Stimulated activated CD4-positive, alpha-beta T cell treated with anti-CD3 and anti-CD28 coated beads, Interleukin-15, amount 100 ng/mL, for 1 hour (primary cell): ENCODE measurements at places on chromosomes 6 and 20.

GRCh38 chr6:428047-428603 is 36.6 kb downstream of the IRF4 start:
- no peak for DNase-seq

DNA sequence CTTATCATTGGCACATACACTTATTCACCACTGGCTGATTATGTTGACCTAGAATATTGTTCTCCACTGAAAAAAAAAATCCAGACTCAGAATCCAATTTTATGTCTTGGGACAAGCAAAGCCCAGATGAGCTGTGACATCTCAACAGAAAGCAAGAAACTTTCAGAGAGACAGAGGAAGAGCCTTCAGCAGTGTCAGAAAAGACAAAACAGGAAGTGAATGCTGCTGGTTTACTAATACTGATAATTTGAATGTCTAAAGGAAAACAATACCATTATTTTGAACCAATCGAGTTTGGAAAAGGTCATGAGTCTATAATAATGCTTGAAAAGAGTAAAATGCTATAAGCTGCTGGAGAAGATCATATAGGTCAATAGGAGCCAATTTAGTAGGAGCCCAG is 179.8 kb upstream of the RIMS1 start:
- DNase-seq = no peak

DNA sequence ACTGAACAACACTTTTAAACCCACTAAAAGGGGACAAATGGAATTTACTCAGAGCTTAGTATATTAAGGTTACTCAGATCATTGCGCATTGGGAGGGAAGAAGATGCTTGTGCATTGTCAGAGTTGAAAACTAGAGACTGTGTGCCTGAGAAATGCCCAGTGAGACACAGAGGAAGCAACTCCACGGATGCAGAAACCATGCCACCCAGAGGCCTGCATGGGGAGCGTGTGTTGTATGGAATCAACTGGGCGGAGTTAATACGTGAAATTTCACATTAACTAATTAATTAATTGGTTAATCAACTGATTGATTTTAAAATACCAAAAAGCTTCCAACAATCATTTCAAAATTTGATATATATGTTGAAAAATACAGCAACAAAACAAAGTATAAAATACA is 391.6 kb downstream of the PLCB1 start:
- no peak for DNase-seq

DNA sequence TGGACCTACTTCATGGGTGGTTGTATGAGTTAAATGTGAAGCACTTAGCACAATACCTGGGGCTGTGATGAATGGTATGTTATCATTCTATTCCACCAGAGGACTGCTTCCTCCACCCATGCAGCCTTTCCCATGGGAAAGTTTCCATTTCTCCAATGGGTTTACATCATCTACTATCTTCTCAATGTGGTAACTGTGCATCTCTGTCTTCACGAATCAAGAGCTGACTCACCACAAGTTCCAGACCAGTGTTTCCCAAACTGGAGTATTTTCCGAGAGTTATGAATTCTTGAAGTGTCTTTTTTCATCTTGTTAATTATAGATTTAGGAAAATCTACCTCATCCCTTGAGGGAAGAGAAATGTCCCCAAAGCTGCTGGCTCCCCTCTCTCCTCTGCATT is 182.8 kb downstream of the UNC5CL start:
- DNase-seq = no peak
